ENCODE measurements at places on chromosomes 12 and 14. TPM values are rescaled to one million over a fixed set of nuclear protein-coding genes. Genes with fewer than 3 reads are reported as not detected.

DNA sequence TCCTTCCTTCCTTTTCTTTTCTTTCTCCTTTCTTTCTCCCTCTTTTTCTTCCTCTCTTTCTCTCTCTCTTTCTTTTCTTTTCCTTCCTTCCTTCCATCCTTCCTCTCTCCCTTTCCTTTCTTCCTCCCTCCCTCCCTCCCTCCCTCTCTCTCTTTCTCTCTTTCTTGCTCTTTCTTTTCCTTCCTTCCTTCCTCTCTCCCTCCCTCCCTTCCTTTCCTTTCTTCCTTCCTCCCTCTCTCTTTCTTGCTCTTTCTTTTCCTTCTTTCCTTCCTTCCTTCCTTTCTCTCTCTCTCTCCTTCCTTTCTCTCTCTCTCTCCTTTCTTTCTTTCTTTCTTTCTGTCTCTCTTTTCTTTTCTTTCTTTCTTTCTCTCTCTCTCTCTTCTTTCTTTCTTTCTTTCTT lies 207.6 kb downstream of the ATP23 start:
- DNase-seq, result no peak

DNA sequence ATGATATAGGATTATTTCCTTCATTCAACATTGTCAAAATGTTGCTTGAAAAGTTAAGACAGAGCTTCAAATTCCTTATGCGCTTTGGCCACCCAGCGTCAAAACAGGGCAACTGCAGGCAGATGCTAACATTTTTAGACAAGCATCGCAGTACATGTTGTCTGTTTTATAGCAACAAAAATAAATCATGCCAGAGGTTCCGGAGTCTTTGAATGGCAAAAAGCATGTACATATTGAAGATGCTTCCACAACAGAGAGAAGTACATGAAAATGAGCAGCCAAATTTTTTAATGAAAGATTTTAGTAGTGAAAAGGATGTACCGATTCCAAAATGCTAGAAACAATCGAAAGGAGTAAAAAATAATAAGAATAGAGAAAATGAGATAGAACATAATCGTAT lies 49.8 kb upstream of the USP15 start:
- no peak for DNase-seq

The LGR5 gene
- total RNA-seq, result not detected

The DAO gene
- total RNA-seq, result not detected
